Fibroblast of mammary gland (primary cell): ENCODE measurements at places on chromosomes 5 and 9.

GRCh38 chr9:116951588-116952435 is 264.7 kb downstream of the TRIM32 start:
- DNase-seq, result peak; percentile 55

DNA sequence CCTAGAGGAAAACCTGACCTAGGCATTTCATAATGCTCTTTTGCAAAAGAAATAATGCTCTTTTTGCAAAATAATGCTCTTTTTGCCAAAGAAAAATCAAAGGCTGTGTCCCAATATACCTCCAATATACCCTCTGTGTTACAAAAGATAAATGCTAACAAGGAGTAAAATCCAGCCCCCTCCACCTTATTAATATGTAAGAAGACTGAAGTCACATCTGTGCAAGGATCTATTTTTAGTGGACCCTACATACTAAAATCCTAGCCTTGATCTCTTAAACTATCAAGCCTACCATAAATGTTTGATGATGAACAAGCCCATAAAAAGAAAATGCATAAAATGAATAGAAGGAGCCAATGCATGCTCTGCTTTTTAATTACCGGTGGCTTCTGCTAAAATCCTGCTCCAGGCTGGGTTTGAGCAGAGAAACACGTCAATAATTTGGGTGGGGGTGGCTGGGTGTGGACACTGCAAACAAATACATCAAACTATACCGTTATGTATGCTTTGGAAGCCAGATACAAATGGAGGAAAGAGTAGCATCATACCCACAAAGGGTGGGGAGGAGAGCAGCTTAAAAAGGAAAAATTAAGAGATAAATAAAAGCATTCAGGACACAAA is 131.6 kb downstream of the SEMA6A start:
- no peak for DNase-seq

GRCh38 chr5:139315056-139315615 is 21.6 kb downstream of the MATR3 start:
- DNase-seq, result no peak

GRCh38 chr9:36165826-36166167 is 3.4 kb upstream of the CCIN start:
- DNase-seq, result peak; percentile 61

DNA sequence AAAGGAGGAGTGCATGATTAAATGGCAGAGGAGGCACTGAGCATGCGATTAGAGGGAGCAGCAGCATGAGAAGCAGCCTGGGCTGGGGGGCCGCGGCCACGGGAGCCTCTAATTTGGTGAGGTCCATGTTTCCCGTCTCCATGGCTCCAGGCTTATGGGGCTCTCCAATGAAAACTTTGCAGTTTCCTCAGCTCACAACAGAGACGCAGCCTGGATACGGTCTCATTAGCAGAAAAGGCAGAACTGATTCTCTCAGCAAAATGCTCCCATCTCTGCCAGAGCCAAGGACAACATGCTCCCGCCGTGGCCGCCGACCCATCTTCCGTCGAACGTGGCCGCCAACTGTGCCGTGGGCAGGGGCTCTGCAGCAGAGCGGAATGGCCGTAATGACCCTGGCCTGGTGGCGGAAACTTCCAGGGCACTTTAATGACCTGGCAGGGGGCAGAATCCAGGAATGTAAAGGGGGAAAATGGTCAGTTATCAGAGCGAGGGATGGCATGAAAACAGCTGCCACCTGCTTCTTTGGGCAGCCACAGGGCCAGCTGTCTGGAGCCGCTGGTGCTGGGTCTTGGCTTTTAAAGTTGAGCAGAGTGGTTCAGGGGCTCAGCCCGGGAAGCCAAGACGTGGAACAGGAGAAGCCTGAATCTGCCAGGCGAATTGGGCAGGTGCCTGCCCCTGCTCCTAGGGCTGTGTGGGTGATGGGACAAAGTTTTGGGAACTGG is 76.5 kb downstream of the COL5A1 start:
- no peak for DNase-seq

GRCh38 chr9:98455256-98456155 is 200.1 kb upstream of the TBC1D2 start:
- DNase-seq, result peak; percentile 71

DNA sequence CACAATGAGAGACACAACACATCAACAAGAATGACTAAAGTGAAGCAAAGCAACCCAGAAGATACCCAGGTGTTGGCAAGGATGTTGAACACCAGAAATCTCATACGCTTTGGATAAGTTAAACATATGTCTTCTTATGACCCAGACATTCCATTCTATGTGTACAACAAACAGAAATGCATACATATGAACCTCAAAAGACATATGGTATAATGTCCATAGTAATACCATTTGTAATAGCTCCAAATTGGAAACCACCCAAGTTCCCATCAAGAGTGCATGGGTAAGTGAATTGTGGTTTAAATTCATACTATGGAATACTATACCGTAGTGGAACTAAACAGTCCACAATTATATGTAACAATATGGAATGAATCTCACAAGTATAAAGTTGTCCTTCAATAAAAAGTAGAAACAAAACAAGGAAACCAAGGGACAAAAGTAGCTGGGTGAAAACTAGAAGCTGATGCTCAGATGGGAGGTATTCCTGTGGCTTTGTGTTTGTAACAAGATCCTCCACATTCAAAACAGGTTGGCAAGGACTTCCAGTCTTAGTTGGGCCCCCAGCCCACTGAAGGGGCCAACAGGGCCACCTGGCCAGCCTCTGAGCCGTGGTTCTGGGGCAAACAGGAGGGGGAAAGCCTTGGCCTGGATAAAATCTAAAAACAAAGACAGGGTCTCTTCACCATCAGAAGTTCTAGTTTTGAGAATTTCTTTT is 171.8 kb upstream of the PITX1 start:
- peak; percentile 26 for DNase-seq

DNA sequence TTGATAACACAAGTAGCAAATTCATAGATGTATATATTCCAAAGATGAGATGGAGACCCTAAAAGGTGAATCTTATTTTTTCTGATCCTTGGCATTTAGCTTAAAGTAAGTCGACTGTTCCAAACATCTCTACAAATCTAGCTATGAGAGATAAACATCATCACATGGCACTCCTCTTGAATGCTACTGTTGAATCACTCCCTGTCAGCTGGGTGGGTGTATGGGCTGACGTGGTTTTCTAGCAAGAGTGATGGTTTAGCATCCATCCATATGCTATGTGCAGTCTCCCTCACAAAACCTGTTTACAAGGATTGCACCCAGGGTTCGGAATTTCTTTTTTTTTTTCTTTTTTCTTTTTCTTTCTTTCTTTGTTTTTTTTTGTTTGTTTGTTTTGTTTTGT is 13.8 kb downstream of the ACO1 start:
- DNase-seq, result peak; percentile 81

DNA sequence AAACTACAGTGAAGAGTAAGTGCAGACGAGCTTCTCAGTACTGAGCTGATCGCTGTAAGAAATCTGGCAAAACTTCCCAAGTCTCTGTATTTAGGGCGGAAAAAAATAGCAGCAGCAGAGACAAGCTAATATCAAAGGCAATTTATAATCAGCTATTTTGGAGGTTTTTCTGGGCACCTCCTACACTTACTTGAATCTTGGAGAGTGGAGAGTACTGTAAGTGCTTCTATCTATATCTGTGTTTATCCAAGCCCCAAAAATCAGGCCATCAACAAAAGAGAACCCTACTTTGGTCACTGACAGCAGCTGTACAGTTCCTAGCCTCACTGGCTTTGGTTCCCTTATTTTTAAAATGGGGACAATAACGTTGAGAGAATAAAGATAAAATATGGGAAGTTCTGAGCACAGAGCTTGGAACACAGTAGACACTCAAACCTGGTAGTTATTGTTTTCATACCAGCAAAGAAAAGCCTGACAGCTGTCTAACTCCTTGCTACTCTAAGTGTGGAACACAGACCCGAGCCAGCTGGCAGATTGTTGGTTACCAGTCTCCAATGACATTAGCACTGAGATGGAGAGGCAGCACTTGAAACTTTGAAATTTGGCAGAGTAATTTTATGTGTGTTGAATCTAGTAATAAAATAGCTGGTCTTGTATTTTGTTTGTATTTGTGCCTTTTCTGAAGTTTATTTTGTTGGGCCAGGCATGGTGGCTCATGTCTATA is 96.0 kb upstream of the SLC28A3 start:
- no peak for DNase-seq

GRCh38 chr5:118430076-118430475 is 558.3 kb downstream of the DTWD2 start:
- DNase-seq, result no peak

- DNase-seq, result no peak
Observed at GRCh38 chr5:18546591-18546990, 912.3 kb downstream of the TAF11L14 start.

GRCh38 chr5:142437563-142437962 is 112.7 kb upstream of the SPRY4 start:
- DNase-seq, result no peak

- no peak for DNase-seq
Observed at GRCh38 chr5:95043648-95044047, 241.2 kb downstream of the MCTP1 start.

DNA sequence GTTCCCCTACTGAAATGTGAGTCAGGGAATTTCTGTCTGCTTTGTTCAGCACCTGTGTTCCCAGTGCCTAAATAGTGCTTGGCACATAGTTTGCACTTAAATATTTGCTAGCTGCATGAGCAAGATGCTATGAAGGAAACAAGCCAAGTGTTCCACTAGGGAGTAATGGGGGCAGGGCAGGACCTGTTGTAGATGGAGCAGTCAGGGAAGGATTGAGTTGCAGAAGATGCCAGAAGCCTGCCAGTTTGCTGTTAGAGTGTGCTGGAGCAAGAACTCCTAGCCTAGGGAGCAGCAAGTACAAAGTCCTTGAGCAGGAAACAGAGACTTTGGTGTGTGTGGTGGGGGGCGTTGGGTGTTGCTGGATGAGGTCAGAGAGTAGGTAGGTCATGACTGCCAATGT is 87.5 kb downstream of the DAB2IP start:
- DNase-seq, result no peak

GRCh38 chr5:39466846-39467245 is 42.1 kb upstream of the DAB2 start:
- no peak for DNase-seq

DNA sequence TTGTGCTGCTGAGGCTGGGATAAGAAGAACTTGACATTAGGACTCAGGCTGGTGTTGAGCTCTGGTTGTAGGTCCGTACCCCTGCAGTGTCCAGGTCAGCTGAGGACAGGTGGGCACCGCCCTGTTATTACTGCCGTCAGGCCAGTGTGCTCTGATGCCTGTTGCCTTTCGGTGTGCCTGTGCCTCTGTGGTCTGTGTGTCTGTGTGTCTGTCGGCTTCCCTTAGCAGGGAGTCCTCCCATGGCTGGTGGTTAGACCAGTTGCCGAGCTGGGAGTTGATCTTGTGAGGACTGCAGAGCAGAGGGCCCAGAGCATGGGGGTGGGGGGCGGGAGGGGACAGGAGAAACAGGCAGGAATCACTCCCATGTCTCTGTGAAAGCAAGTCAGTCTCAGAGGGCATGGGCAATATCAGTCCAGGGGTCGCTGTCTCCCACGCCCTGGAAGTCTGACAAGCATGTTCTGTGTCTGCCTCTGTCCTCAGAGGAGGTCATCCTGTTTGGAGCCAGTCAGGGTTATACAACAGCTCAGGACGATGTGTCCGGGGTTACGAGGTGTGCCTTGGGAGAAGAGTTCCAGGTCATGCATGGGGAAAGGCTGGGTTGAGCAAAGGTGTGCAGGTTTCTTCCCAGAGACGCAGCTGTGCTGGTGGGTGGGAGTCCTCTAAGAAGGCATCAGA is 67.3 kb upstream of the GARNL3 start:
- no peak for DNase-seq

DNA sequence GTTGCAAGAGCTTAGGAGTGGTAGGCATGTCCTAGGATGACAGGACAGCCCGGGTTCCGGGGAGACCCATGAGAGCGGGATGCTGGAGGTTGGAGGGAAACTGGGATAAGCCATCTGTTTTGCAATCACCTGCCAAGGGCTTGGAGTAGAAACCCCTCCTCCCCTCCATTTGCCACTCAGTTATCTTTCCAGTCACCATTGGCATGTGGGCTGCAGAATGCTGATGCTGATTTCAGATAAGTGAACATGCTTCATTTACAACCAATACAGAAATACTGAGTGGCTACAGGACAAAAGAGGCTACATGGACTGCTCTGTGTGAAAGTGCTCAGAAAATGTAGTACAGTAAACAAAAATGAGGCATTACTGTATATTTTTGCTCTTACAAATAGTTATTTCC is 93.4 kb upstream of the KIF2A start:
- no peak for DNase-seq

GRCh38 chr5:164860896-164861295 is 1355.5 kb downstream of the MAT2B start:
- DNase-seq, result no peak

GRCh38 chr9:131436865-131437271 is 43.0 kb downstream of the PRRC2B start:
- no peak for DNase-seq

- DNase-seq, result no peak
Observed at GRCh38 chr9:128937310-128938165, 9.9 kb downstream of the DOLK start.
